Natural killer cell treated with Interleukin-12 subunit alpha and Interleukin-12 subunit beta and Interleukin-15 and Interleukin-18, amount 100 ng/mL, for 72 hours (primary cell): ENCODE measurements at places on chromosomes 5 and 9. TPM values are rescaled to one million over a fixed set of nuclear protein-coding genes. Genes with fewer than 3 reads are reported as not detected.
A peak's percentile ranks its signal among the peaks of the same experiment; 100 is the strongest.

DNA sequence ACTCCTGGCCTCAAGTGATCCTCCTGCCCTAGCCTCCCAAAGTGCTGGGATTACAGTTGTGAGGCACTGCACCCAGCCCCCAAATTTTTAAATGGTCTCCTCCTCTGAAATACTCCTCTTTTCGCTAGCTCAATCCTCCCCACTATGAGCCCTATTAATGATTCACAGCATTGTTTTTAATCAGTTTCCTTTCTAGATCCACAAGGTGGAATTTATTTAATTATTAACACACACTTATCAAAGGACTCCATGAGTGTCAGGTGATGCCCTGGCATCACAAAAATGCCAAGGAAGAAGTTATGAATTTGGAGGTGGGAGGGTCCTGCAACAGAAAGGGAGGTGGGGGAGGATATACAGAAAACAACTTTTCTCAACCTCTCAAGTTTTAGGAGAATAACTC lies 806.5 kb downstream of the PRELID2 start:
- H3K4me1 ChIP-seq = no peaks in the 10 kb centered on the region
- no peak overlapping the region for H3K27ac ChIP-seq
- H3K36me3 ChIP-seq = no peaks in the 10 kb centered on the region
- DNase-seq = no peak
- no peak overlapping the region for H3K4me3 ChIP-seq

- no peak overlapping the region for H3K4me3 ChIP-seq
- H3K27ac ChIP-seq = no peak overlapping the region
- H3K36me3 ChIP-seq = no peaks in the 10 kb centered on the region
These were observed 50.5 kb downstream of the PSD2 start for GRCh38 chr5:139845846-139846681.

The SPINK13 gene
- total RNA-seq = not detected

GRCh38 chr5:124678922-124679519 lies 67.4 kb downstream of the ZNF608 start:
- no peak overlapping the region for H3K27ac ChIP-seq
- no peaks in the 10 kb centered on the region for H3K4me1 ChIP-seq
- no peaks in the 10 kb centered on the region for H3K36me3 ChIP-seq
- H3K27me3 ChIP-seq = peaks cover 8% of the 10 kb centered on the region
- no peak for DNase-seq

DNA sequence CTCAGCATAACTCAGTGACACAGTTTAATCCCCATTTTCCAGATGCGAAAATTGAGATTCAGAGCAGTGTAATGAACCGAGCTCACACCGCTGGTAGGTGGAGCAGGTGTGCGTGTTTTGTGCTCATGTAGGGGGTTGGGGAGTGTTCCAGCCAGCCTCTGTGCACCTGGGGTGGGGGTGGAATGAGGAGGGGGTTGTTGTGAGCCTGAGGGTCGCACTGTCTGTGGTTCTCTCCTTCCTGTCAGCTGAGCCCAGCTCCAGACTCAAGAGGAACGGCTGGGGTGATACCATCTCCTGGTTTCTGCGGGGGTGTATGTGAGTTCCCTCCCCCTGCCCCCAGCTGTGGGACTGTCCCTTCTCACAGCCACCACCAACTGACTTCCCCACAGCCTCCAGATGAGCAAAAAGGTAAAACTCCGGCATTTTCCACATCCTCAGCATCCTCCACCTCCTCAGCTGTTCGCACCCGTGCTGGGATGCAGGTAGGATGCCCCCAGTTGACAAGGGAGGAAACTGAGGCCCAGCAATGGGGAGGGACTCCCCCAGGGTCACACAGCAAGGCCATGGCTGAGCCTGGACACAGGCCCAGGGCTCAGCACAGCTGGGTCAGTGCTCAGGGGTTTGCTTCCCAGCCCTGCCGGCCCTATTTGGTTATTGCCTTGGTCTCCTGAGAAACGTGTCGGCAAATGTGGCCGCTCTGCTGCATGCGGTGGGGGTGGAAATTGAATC lies 2.1 kb downstream of the SH2D3C start:
- peaks cover 37% of the 10 kb centered on the region for H3K4me1 ChIP-seq
- peaks cover 4% of the 10 kb centered on the region for H3K36me3 ChIP-seq
- H3K27ac ChIP-seq = peak overlapping the region; percentile 91
- DNase-seq = peak; percentile 83

The HAVCR1 gene
- 23.9 TPM for total RNA-seq

The BAAT gene
- 0.07 TPM for total RNA-seq
